CD4-positive, alpha-beta T cell treated with Interleukin-6 at 100 ng/mL for 8 hours (primary cell): ENCODE measurements at places on chromosomes 7 and 10.

DNA sequence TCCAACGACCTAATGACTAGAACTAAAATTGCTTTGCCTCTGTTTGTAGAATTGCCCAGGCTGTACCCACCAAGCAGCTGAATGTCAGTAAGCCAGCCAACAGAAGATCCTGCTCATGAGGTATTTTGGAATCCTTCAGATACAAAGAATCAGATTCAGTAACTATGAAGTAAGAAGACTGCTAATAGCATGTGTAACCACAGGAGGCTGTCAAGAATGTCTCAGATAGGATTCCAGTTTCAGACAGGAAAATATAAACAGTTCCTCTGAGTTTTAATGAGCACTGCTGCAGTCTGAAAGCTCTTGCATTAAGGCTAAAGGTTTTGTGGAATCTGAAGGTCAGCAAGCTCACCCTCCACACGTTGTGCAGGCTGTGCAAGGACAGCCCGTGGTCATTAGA is 112.6 kb upstream of the ADAM12 start:
- no peak for DNase-seq

DNA sequence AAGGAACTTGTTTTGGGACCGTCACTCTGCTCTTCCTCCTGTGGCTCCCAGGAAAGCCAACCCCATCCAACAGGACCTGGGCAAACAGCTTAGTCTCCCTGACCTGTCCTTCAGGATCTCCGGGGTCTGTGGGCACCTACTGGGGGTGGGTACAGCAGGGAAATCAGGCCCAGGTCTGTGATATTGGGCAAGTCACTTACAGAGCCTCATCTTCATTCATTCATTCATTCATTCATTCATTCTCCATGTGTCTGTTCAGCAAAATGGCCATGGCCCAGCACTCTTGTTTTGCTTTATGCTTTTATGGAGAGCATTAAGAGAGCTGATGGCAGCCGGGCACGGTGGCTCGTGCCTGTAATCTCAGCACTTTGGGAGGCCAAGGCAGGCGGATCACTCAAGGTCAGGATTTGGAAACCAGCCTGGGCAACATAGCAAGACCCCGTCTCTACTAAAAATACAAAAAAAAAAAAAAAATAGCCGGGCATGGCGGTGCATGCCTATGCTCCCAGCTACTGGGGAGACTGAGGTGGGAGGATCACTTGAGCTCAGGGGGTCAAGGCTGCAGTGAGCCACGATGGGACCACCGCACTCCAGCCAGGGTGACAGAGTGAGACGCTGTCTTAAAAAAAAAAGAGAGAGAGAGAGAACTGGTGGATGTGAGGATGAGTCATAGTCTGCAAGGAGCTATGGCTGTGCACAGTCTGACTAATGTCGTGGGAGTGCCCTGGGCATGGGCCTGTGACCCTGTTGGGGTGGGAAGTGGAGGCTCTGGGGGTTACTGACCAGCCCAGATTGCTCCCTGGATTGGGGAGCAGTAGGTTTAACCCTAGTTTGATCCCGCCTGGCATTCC is 54.3 kb downstream of the CLIP2 start:
- no peak for DNase-seq

GRCh38 chr10:119496273-119496672 is 46.2 kb downstream of the RGS10 start:
- DNase-seq: no peak

GRCh38 chr7:128136215-128136597 is 104.9 kb upstream of the LEP start:
- DNase-seq: no peak

- DNase-seq: no peak
These were observed 60.4 kb upstream of the STRIP2 start for GRCh38 chr7:129373651-129374428.

GRCh38 chr10:97633921-97634320 is 621 bp upstream of the MORN4 start:
- DNase-seq: no peak

DNA sequence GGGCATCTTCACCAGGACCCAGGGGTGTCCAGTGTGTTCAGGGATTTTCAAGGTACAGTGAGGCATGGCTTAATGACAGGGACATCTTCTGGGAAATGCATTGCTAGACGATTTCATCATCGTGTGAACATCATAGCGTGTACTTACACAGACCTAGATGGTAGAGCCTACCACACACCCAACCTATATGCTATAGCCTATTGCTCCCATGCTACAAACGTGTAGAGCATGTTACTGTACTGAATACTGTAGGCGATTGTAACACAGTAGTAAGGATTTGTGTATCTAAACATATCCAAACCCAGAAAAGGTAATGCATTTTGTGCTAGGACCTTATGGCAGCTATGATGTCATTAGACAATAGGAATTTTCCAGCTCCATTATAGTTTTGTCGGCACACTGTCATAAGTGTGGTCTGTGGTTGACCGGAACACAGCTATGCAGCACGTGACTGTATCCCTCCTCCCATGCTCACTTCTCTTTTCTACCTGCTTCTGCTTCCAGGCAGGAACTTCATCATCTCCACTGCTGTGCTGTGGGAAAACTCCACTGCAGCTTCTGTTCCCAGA is 416.2 kb upstream of the NFE2L3 start:
- DNase-seq: no peak

- no peak for DNase-seq
These were observed 10.7 kb upstream of the OGA start for GRCh38 chr10:101828766-101829551.

GRCh38 chr10:45152726-45153125 is 152.0 kb downstream of the ZNF22 start:
- DNase-seq: no peak

GRCh38 chr7:142954680-142955268 is 7.4 kb downstream of the KEL start:
- DNase-seq: no peak

GRCh38 chr10:79930751-79931150 is 18.2 kb downstream of the SFTPD start:
- no peak for DNase-seq

GRCh38 chr7:7138897-7139296 is 43.4 kb upstream of the C1GALT1 start:
- no peak for DNase-seq

- no peak for DNase-seq
These were observed 18.4 kb upstream of the TMEM236 start for GRCh38 chr10:17733620-17734019.

DNA sequence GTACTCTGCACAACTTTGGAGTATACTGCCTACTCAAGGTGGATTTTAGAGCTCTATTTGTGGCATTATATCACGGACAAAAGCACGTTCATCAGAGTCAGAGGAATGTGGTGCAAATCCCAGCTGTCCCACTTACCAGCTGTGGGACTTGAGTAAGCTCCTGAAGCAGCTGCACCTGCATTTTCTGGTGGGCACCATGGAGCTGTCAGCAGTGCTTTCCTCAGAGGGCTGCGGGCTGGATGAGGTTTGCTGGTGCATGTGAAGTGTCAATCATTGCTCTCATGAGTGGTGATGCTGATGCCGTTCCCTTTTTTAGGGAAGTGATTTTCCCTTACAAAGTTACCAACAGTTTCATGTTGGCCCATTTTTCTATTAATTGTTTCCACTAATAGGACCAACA is 53.4 kb downstream of the EGFR start:
- DNase-seq: no peak

- peak; percentile 11 for DNase-seq
These were observed 1.2 kb upstream of the ATP6V0E2 start for GRCh38 chr7:149872419-149873073.

DNA sequence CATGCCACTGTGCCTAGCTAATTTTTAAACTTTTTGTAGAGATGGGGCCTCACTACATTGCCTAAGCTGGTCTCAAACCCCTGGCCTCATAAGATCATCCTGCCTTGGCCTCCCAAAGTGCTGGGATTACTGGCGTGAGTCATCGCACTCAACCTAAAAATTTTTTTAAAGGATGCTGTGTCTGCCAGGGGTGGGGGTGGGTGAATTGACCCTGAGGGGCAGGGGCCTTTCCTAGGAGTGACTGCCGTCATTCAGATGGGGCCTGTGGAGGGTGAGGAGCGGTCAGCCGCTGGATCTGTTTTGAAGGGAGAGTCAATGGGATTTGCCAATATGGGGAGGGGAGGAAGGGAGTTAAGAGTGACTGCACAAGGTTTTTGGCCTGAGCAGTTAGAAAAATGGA is 89.4 kb downstream of the C10orf105 start:
- no peak for DNase-seq

DNA sequence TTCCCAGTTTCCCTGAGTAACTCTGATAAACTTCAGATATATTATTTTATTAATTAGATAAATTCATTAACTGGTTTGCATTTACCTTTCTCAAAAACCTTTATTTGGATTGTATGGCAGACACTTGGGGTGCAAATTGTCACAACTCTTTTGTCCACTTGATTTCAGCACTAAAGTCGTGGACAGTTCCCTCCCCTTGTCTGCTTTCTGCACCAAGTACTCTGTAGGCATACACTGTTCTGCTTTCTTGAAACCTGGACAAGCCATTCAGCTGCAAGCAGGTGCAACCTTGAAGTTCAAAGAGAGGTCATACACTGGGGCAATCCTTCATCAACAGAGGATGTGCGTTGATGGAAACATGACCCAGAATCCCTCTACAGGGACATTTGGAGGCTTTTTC is 162.9 kb downstream of the ARL5B start:
- no peak for DNase-seq

- DNase-seq: no peak
These were observed 13.5 kb downstream of the ZC3HC1 start for GRCh38 chr7:130037703-130038102.

DNA sequence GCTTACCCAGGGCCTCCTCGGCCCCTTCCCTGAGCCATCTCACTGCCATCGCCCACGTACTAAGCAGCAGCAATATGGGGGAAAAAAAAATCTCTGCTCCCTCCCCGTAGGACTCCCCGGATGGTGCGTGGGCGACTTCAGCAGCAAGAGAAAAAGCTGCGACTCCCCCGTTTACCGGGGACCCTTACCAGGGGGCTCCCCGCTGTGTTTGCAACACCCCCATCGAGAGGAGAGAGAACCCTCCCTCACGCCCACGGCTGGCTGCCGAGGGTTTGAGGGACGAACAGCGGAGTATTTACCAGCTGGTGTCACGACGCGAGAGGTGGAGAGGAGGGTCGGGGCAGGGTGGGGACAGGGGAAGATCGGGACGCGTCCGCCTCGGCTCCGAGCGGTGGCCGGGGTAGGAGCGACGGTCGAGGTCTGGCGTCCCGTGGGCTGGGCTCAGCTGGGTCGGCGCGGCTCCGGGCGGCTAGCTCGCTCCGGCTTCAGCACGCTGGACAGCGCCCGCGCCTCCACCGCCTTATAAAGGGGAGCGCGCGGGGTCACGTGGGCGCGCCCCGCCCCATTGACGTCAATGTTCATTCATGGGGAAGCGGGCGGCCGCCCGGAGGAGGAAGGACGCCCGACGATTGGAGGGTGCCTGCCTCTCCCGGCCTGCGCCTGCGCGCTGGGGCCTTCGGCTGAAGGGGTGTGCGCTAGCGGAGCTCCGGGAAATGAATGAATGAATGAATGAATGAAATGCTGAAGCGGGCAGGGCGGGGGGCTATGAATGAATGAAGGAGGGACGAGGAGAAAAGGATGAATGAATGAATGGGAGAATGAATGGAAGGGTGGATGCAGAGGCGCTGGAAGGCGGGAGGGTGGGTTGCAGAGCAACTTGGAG is at the start of gene VGF:
TSS of gene VGF (minus strand) at position 495 of the 883 bp plus-strand sequence. CDS start 726 bp downstream, outside the sequence.
- peak; percentile 88 for DNase-seq

GRCh38 chr10:102384053-102384452 is 11.5 kb upstream of the NFKB2 start:
- no peak for DNase-seq

DNA sequence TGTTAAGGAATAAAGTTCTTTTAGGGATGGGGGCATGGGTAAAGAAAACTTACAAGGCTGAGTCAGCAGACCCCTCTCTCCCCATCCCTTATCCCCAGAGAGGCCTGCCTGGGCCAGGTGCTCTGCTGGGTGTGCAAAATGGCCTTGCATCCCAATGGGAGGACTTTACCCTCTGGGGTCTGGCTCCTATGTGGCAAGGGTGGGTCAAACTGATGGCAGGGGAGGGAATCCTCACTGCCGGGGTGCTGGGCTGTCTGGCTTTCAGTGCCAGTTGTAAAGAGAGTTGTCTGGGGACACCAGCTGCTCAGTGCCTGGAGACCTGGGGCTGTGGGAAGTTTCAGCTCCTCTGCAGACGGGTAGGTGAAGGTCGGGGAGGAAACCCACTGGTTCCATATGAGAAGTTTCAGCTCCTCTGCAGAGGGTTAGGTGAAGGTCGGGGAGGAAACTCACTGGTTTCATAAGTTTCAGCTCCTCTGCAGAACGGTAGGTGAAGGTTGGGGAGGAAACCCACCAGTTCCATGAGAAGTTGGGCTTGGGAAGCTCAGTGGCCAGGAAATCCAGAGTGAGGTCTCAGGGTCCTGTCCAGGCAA is 127.2 kb upstream of the PODXL start:
- DNase-seq: no peak

DNA sequence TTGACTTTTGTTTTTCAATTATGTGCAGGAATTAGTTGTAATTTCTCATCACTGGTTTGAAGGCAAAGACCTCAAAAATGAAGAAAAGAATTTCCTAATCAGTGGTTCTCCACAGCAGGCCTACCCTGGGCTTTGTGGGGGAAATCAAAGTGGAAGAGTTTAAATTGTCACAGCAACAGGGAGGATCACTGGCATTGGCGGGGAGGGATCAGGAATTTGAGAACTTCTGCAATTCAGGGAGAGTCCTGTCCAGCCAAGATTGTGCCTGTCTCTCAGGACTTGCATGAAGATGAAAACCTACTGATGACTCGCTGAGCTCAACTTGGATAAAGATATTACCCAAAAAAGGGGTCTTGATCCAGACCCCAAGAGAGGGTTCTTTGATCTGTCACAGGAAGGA is 70.1 kb downstream of the HACD1 start:
- no peak for DNase-seq

- DNase-seq: no peak
These were observed 147.8 kb downstream of the MAD1L1 start for GRCh38 chr7:2084781-2085505.

DNA sequence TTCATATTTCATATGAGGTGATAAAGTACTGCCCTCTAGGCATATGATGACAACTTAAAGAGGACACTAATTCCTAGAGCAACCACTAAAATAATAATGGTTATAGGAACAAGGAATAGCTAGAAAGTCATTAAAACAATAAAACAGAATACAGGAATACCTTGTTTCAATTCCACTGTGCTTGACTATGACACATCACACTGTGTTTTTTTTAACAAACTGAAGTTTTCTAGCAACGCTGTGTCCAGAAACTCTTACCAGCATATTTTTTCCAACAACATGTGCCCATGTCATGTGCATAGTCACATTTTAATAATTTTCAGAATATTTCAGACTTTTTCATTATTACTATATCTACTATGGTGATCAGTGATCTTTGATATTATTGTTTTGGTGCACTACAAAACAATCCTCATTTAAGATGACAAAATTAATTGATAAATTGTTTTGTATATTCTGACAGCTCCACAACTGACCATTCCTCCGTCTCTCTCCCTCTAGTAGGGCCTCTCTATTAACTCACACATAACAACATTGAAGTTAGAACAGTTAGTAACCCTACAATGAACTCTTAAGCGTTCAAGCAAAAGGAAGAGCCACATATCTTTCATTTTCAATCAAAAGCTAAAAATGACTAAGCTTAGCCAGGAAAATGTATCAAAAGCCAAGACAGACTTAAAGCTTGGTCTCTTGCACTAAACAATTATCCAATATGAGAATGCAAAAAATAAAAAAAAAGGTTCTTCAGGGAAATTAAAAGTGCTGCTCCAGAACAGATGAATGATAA is 85.8 kb downstream of the SNX13 start:
- no peak for DNase-seq

- DNase-seq: no peak
These were observed 31.0 kb upstream of the ZEB1 start for GRCh38 chr10:31288001-31288400.
